ENCODE measurements at places on chromosomes 1 and 21.
A peak's percentile ranks its signal among the peaks of the same experiment; 100 is the strongest.

DNA sequence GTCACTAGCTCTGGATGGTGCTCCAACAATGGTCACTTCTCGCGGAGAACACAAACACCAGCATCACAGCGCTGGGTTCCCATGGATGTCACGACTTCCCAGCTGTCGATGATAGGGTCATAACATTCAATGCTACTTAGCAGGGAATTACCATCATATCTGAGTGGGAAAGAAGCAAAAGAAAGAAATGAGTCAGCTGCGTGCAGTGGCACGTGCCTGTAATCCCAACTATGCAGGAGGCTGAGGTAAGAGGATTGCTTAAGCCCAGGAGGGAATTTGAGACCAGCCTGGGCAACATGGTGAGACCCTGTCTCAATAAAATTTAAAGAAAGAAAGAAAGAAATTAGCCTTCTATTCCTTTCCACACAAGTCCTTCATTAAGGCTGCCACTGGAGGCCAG is 3.6 kb upstream of the RABIF start:
- DNase-seq, result peak; percentile 57

- DNase-seq, result no peak
These were observed 98.2 kb downstream of the EPHB2 start for GRCh38 chr1:22808676-22809483.

- DNase-seq, result no peak
These were observed 3.7 kb upstream of the TMEM61 start for GRCh38 chr1:54976747-54977146.

- DNase-seq, result peak; percentile 76
These were observed 33.3 kb downstream of the DNTTIP2 start for GRCh38 chr1:93845538-93846205.

DNA sequence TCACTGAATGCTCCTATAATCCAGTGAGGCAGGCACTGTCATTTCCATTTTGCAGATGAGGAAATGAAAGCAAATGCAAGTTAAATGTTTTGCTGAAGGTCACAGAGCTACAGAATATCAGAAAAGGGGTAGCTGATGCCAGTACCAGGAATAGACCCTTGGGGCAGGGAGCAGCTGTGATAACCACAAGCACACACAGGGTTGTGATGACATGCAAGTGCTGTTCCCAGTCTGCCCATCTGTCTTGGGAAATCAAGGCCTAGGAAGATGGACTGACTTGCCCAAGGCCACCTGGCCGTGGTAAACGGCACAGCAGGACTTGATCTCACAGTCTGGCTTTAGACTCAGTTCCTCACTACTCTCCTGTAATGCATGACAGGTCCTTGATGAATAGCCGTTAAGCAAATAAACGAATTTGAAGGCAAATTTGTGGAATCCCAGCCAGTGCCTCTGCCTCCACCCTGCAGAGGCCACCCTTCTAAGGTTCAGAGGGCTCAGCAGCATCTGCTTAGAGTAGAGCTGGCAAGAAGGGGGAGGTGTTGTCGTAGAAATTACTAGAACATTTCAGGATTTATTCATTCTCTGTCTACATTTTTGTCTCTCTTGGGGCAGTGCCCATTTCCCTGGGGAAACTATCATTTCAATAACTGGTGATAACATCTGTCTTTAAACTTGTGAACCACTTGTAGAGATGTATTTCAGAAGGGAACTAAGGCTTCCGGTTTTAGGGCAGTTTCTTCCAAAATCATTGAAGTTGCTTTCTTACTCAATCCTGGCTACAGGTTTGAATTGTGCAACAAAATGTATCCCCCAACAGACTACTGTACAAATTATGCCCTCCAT is 53.2 kb upstream of the MRPS6 start:
- DNase-seq, result no peak

- peak; percentile 28 for DNase-seq
These were observed 53.6 kb upstream of the MUTYH start for GRCh38 chr1:45393718-45394302.
